ENCODE measurements at places on chromosomes 12 and 14. TPM values are rescaled to one million over a fixed set of nuclear protein-coding genes. Genes with fewer than 3 reads are reported as not detected.

DNA sequence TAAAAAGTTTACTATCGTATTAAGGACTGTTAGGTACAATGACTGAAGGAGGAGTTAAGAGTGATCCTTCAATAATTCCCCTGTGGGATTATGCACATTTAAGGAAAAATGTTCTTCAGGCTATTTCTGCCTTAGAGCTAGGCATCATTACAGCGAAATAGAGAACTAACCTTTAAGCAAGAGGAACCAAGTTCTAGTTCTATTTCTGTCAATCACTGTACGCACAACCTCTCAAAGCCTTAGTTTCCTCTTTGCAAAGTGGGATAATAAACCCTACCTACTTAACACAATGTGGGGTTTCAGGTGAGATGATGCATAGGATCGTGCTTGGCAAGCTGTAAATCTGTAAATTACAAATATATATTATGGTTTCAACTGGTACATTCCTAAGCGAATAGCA, 15.4 kb downstream of the NTF3 start:
- no peak for DNase-seq

Gene NTS
- not detected for total RNA-seq

GRCh38 chr14:33675415-33676130, 275.3 kb downstream of the EGLN3 start:
- no peak for DNase-seq

DNA sequence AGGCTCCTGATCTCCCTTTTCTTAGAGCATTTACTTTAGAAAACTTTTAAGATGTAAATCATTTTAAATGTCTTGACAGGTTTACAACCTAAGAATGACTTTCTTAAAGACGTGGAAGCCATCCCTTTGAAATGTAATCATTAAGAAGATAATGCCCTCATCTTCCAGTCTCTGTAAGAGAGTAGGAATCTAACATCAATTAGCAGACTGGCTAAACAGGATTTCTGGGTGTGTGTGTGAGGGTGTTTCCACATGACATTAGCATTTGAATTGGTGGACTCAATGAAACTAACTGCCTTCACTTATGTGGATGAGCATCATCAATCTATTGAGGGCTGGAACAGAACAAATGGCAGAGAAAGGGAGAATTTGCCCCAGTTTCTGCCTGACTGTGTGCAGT, 329.5 kb downstream of the RPL10L start:
- no peak for DNase-seq

Gene SERPINA12
- total RNA-seq: not detected

GRCh38 chr12:91052026-91052425, 5.8 kb downstream of the KERA start:
- DNase-seq: no peak

GRCh38 chr12:113142886-113143332, 6.6 kb upstream of the CFAP73 start:
- DNase-seq: no peak

- DNase-seq: no peak
These were observed 76.6 kb downstream of the HSPB8 start for GRCh38 chr12:119255314-119255713.

DNA sequence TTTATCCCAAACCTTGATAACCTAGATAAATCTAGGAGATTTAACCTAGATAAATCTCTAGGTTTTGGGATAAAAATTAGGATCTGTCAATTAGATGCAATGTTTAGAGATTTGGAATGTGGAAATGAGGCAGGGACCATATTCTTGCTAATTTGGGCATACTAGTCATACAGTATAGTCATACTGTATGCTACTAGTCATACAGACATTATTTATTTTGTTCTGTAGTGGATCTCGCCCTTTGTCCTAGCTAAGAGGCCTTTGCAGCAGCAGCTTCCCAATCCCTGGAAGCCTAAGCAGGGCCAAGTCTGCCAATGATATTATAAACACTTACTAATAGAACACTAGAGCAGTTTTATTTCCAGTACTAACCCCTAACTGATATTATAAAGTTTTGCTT, 136.4 kb downstream of the CEP128 start:
- DNase-seq: no peak

DNA sequence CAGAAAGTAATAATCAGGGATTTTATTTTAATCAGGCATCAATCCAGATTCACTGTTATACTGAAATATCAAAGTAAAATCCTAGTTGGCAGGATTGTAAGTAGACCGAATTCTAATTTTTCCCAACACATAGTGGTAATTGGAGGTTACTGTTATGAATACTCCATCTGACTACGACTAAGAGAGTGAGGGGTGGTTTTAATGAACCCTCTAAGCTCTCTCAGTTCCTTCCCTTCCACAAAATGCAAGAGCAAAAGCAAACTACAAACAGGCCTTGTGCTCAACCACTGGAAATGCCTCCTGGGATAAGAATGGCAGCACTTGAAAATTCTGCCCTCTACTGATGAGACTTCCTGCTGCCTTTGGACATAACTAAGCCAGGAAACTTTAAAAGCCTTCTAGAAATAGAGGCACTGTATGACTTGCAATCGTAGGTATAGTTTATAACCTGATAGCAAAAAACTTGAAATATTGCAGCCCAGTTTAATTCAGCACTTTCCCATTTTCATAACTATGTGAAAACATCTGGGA, 184.8 kb downstream of the SLC16A7 start:
- DNase-seq: no peak

DNA sequence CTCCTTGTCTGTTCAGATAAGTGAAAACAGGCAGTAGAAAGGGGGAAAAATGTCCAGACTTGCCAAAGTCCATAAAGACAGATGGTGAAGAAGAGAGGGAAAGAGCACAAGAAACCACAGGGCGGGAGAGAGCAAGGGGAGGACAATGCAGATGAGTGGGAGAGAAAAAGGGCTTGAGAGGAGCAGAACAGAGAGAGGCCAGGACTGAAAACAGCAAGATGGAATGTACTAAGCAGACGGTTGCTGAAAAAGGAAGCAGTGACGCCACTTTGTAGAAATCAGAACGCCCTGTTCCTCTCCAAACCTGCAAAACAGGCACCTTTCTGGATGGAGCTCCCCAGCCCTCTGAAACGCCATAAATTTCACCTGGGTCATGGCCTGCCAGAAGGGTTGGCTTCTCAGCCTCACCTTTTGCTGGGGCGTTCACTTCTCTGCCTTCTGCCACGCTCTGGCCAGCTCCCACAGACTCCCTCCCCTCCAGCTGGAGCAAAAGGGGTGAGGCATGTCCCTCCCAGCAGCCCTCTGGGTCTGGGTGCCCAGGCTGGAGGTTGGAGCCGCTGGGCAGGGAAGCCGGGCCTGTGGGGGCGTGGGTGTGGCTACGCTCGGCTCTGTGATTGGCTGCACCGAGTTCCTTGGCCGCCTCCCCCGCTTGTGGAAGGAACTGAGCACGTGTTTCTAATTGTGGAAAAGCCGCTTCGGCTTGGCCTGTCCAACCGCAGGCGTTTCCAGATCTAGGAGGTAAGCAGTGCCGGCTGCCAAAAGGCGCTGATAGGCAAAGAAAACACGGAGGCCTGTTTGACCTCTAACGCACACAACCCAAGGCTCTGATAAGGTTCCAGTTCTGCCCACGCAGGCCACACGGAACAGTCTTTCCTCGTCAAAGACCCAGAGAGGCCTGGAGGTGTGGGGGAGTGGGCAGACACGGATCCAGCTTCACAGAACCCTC, 29.3 kb downstream of the SLC7A8 start:
- DNase-seq: peak; percentile 85

Gene NYNRIN
- 11.4 TPM for total RNA-seq

Gene KRT72
- not detected for total RNA-seq

Gene RAD51AP1
- total RNA-seq: 2.7 TPM

Gene SLC25A47
- 0.27 TPM for total RNA-seq

DNA sequence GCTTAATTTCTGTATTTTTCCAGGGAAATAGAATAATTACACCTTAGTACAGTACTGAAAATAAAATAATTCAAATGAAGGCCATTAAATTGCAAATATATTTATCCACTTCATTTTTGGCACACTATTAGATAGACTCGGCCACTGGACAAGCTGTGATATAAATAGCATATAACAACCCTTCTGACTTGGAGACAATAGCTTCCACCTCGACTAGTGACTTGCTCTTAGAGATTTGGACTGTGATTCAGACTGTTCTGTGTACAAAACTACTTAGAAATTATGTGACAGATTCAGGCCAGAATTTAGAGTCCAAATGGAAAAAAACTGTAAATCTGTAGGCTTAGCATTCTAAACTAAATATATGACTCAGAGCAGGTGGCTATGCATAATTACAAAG, 949.9 kb downstream of the LRFN5 start:
- no peak for DNase-seq

Gene KLRC4
- total RNA-seq: 2.2 TPM

DNA sequence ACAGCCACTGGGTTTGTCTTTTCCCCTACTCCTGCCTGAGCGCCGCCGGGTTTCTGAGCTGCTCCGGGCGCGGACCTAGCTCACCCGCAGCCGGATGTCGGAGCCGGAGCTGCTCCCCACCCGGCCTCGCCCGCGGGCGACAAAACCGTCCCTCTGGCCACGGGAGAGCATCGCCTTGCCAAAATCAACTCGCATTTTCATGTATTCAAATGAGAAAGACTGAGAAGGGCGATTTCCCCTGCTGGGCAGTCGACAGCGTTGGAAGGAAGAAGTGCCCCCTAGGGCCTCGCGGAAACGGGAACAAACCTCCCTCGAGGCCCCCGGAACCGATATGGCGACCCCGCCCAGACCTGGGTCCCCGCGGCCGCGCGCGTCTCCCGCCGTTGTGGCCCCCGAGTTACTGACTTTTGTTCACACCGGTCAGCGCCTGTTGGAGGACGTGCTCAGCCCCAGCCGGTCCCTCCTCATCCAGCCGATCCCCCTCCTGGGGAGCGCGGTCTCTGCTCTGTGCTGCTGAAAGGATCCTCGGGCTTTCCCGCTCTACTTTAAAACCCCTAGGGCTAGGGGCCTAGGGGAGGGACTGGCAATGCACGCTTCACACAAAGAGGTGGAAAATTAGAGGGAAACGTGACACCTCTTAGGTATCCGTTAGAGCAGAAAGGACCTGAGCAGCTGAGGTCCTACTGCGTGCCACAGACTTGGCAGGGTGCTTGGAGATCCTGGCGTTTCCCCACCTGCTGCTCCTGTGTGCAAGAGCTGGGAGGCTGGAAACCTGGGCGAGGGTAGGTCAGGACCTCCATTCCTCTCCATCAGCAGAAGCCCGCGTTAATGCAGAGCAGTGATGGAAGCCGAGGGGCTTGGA, 4.3 kb downstream of the TTC6 start:
- DNase-seq: no peak

- no peak for DNase-seq
These were observed 63.4 kb downstream of the ANO2 start for GRCh38 chr12:5881666-5882065.

Gene INSM2
- 0.14 TPM for total RNA-seq

DNA sequence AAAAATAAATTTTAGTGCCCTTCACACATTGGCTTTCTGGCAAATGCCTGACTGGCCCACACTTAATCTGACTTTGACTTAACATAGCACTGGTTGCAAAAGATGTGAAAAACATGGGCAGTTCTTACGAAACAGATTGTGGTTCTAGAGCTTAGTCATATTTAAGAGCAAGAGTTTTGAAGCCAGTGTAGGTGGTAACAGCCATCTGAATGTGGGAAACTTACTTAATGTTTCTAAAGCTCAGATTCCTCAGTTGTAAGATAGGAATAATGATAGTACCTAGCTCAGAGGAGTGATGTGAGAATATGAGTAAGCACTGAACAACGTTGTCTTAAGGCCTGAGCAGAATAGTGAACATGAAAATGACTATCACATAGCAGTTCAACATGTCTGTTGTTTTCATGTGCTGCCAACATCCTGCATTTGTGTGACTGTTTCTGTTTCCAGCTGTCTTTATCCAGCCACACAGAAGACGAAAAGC, 262.7 kb downstream of the SYT1 start:
- DNase-seq: no peak

- DNase-seq: peak; percentile 60
These were observed 13.5 kb downstream of the DHRS7 start for GRCh38 chr14:60151715-60152114.

GRCh38 chr12:53340398-53340797, 4.2 kb upstream of the SP7 start:
- no peak for DNase-seq

Gene RITA1
- total RNA-seq: 18.4 TPM

DNA sequence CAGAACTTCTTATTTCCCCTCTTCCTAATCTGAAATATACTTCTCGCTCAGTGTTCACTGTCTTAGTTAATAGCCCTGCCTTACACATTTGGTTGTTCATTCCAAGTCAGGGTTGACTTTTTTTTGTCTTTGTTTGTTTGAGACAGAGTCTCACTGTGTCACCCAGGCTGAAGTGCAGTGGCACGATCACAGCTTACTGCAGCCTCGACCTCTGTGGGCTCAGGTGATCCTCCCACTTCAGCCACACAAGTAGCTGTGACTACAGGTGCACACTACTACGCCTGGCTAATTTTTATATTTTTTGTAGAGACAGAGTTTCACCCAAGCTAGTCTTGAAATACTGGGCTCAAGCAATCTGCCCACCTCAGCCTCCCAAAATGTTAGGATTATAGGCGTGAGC, 42.3 kb upstream of the PRPF39 start:
- DNase-seq: no peak

- DNase-seq: no peak
These were observed 441.0 kb downstream of the FUT8 start for GRCh38 chr14:65853407-65853955.

Gene TC2N
- 65.5 TPM for total RNA-seq

Gene OLR1
- total RNA-seq: not detected

Gene LRRC43
- total RNA-seq: not detected

Gene GPHN
- 8.6 TPM for total RNA-seq

Gene TRIM9
- 9.2 TPM for total RNA-seq

- no peak for DNase-seq
These were observed 229.4 kb downstream of the ZFP36L1 start for GRCh38 chr14:68563251-68564131.

DNA sequence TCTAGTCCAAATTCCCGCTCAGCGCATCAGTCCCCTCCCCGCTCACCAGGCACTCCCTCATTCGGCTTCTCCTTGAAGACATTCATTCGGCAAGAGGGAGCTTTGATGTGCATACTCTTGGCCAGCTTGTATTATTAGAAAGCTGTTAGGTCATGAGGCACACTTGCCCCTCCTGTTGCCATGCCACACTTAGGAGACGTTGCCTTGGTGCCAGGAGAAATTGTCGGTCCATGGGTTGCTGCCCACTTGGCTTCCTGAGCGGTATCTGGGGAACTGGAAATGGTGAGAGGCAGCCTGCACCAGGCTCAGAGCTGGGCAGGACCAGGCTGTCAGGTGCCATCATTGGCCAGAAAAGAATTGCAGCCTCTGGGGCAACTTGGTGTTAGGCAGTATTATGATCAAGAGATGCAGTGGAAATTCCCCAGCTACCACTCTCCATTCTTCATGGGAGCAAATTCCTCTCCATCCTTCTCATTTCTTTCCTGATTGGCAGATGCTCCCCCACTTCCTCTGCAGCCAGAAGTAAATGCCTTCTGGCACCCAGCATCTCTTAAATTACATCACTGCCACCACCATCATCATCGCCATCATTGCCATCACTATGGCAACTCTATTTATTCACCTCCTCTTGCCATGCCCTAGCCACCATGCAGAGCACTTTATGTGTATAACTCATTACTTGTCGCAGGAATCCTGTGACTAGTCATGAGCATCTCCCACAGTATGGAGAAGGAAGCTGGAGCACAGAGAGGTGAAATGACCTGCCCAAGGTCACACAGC, 12.4 kb downstream of the CABP1 start:
- DNase-seq: no peak

Gene TAS2R9
- total RNA-seq: not detected
